ENCODE measurements at places on chromosomes 3 and 15.

- DNase-seq = no peak
Observed at GRCh38 chr3:22634433-22634832, 568.7 kb upstream of the UBE2E2 start.

DNA sequence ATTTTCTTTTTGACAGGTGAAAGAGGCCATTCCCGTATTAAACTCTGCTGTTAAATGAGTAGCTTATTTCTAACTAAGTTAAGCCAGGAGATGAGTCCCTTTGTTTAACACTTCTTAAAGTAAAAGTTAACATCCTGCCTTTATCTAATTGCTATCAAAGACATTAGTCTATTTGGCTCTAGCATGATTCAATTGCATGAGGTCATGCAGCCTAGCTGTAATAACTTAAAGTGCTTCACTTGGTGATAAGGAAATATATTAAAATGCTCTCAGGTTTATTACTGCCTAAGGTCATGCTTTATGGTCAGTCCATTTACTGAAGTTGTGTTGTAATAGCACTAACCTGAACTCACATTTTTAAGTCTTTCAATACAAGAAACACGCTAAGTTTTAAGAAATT is 82.3 kb upstream of the MLF1 start:
- no peak for DNase-seq

DNA sequence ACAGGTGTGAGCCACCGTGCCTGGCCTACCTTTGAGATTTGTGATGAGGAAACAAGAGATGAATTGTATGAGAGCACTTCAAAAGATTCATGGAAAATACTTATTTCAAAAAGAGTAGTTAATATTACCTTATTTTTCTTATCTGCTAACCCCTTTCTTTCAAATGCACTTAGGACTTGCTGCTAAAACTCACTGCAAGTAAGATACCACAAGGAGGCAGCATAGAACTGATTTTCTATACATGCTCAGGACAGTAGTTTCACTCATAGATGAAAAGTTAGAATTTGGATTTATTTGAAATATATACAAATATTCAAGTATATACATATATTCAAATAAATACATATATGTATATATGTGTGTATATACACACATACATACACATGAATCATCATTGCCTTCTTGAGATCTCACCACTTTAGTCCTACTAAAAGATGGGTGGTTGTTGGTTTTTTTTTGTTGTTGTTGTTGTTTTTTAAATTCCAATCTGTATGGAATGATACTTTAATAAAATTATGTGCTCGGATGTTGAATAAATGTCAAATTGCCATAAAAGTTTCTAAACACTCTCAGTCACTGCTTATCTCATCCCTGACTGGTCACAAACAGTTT is 2.4 kb downstream of the CCNDBP1 start:
- peak; percentile 41 for DNase-seq

GRCh38 chr3:58573640-58574039 is 3.6 kb downstream of the FAM107A start:
- DNase-seq = no peak

- peak; percentile 20 for DNase-seq
Observed at GRCh38 chr3:143067201-143067600, 52.4 kb upstream of the CHST2 start.

DNA sequence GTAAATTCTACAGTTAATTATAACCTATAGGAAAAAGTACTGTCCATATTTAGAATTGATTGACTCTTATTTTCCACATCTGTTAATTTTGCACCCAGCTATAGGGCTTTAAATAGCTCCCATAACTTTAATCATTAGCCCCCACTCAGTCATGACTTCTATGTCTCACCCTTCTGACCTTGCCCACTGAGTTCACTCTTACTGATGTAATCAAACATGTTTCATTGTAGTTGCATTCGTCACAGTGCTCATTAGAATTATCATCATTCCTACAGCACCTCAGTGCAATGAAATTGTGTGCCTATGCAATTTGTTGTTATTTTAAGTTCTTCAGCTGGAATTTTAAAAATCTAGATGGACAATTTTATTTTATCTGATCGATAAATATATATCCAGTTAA is 151.4 kb downstream of the TIGIT start:
- no peak for DNase-seq

DNA sequence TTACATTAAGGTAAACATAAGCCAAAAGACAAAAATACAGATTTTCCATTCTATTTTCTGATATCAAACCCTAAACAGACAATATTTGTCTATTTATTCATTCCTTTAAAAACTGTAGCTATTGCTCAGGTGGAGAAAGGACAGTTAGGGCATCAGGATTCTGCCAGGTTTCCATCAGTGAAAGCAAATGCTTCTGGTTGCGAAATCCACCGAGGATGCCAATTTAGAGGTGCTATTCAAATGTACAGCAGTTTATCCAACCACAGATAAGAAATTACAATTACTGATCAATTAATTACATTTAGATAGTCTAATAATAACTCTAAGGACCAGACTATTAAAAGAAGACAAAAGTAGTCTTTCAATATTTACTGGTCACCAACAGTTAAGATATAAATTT is 3.9 kb downstream of the TOMM70 start:
- DNase-seq = no peak

DNA sequence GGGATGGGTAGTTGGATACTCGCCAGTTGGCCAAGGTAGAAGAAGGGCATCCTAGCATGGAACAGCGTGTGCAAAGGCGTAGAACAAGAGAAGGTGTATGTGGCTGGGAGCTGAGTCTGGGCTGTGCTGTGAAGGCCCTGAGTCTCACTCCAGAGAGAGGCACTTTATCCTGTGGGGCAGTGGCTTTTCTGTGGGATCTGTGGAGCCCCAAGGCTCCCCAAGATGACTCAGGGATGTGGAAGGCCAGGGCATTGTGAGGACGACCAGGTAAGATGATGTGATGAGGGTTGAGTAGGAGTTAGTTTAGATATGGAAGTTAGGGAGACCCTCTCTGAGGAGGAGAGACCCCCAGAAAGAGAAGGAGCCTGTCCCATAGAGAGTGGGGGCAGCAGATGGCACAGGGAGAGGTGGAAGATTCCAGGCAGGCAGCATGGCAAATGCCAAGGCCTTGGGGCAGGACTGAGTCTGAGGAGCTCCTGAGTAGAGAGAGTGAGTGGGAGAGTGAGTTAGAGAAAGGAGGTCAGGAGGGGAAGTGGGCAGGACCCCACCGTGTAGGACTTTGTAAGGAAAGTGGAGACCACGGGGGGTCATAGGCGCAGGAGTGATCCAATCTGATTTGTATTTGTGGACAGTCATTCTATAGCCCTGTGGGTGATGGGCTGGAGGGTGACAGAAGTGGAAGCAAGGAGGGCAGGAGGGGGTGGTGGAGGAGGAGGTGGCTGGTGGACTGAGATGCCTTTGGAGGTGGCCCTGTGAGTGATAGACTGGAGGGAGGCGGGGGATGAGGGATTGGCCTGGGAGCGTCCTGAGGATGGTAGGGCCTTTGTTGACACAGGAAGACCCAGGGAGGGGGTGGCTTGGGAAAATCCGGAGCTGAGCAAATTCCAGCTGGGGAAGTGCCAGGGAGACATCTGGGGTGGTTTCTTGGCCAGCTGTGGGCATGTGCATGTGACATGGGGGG is 50.3 kb downstream of the FBLN2 start:
- no peak for DNase-seq

DNA sequence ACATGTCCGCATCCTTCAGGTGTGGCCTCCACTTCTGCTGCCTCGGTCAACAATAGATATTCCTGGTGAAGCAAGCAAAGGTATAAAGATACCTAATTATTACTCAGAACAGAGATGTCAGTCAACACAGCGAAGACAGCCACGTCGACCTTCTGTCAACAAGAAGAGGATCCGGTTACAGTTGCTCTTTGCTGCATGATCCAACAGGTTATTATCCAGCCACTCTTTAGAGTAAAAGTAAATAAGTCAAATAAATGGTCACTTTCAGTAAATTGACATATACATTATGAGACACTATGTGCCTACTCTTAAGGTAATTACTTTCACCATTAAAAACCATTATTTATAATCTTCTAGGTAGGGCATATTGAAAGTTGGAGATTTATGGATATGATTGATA is 356.8 kb upstream of the ATP11B start:
- DNase-seq = no peak

GRCh38 chr15:73873889-73874511 is 636 bp downstream of the TBC1D21 start:
- DNase-seq = no peak
